B cell (primary cell): ENCODE measurements at places on chromosomes 3 and 15.

DNA sequence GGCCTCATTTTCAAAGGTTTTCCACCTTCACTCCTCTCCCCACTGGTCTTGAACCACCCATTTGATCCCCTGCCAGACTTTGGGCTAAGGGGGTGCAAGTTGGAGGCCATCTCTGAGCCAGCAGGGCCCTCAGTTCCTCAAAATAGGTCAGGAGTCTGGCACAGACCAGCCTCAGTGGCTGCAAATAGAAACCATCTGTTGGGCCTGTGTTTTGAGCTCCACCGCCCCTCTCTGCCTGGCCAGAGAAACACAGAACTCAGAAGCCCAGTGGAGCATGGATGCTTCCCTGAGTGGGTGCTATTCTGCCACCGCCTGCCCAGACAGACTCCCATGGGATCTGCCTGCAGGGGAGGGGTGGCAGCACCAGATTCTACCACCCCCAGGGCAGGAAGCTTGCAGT is 56.3 kb downstream of the CORO2B start:
- peaks cover 72% of the 10 kb centered on the region for H3K4me1 ChIP-seq
- H3K27ac ChIP-seq = peak overlapping the region; percentile 30
- H3K36me3 ChIP-seq = no peaks in the 10 kb centered on the region
- no peak overlapping the region for H3K4me3 ChIP-seq
- peak; percentile 51 for DNase-seq

GRCh38 chr15:41564286-41564959 is 5.4 kb downstream of the TYRO3 start:
- no peaks in the 10 kb centered on the region for H3K27me3 ChIP-seq
- H3K27ac ChIP-seq = no peak overlapping the region
- no peak for DNase-seq
- H3K4me1 ChIP-seq = peaks cover 8% of the 10 kb centered on the region

- no peaks in the 10 kb centered on the region for H3K4me1 ChIP-seq
- no peak overlapping the region for H3K27ac ChIP-seq
- no peaks in the 10 kb centered on the region for H3K27me3 ChIP-seq
- no peaks in the 10 kb centered on the region for H3K36me3 ChIP-seq
Observed at GRCh38 chr3:12356175-12356574, 67.3 kb downstream of the PPARG start.

DNA sequence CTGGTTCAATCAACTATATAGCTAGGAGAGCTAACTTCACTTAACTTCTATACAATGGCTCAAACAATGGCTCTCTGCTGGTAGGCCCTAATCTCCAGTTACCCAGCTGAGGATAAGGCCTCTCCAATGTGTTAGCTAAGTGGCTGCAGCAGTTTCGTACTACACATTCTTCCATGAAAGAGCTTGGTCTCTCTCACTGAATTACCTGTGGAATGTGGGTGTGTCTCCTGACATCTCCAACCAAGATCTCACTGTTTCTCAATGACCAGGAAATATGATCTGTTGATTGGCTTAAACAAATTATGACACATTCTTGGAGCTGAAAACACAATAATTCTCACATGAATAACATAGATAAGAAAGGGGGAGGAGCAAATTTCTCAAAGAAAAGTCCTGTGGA is 169.8 kb upstream of the ROBO1 start:
- H3K27ac ChIP-seq = no peak overlapping the region
- H3K4me3 ChIP-seq = no peak overlapping the region
- H3K4me1 ChIP-seq = no peaks in the 10 kb centered on the region
- DNase-seq = no peak

DNA sequence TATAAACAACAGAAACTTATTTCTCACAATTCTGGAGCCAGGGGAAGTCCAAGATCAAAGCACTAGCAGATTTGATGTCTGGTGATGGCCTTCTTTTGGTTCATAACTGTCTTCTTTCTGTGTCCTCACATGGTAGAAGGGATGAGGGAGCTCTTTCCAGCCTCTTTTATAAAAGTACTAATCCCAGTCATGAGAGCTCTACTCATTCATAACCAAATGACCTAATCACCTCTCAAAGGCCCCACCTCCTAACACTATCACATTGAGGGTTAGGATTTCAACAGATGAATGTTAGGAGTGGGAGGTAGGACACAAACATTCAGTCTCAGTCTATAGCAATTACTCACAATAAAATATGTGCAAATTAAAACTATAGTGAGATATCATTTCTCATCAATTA is 50.1 kb upstream of the UBE2E2 start:
- H3K27ac ChIP-seq = no peak overlapping the region
- no peaks in the 10 kb centered on the region for H3K27me3 ChIP-seq
- no peak overlapping the region for H3K4me3 ChIP-seq
- H3K36me3 ChIP-seq = no peaks in the 10 kb centered on the region
- no peaks in the 10 kb centered on the region for H3K4me1 ChIP-seq
